Thoracic aorta (tissue), 2 donors: ENCODE measurements at places on chromosomes 11 and 22.

DNA sequence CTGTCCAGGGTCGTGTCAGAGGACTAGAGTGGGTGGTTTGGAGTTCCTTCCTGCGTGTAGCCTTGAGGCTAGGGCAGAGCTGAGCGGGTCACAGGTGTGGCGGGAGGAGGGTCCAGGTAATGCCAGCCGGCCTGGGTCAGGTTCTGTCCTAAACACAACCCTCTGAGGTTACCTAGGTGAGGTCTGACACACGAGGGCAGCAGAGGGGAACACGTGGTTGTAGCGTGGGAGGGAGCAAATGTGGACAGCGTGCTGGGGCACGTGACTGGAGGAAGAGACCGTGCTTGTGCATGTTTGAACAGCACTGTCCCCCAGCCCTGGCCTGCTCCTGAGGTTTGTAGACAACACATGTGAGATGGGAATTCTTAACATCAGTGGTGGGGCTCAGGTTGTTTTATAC, 13.1 kb downstream of the MOV10L1 start:
- H3K4me3 ChIP-seq = no peak overlapping the region
- H3K36me3 ChIP-seq = no peaks in the 10 kb centered on the region
- DNase-seq = no peak
- H3K4me1 ChIP-seq = no peaks in the 10 kb centered on the region
- no peaks in the 10 kb centered on the region for H3K27me3 ChIP-seq

DNA sequence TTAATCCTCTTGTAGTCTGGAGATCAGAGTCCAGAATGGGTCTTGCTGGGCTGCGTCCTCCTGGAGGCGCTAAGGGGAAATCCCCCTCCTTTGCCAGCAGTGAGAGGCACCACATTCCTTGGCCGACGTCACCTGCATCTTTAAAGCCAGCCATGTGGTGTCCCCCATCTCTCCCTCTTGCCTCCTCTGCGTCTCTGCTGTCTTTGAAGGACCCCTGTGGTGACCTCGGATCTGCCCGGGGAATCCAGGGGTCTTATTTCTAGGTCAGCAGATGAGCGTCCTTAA, 27.2 kb upstream of the PARVB start:
- DNase-seq = no peak
- H3K27me3 ChIP-seq = no peaks in the 10 kb centered on the region
- H3K27ac ChIP-seq = no peak overlapping the region
- H3K4me1 ChIP-seq = no peaks in the 10 kb centered on the region

DNA sequence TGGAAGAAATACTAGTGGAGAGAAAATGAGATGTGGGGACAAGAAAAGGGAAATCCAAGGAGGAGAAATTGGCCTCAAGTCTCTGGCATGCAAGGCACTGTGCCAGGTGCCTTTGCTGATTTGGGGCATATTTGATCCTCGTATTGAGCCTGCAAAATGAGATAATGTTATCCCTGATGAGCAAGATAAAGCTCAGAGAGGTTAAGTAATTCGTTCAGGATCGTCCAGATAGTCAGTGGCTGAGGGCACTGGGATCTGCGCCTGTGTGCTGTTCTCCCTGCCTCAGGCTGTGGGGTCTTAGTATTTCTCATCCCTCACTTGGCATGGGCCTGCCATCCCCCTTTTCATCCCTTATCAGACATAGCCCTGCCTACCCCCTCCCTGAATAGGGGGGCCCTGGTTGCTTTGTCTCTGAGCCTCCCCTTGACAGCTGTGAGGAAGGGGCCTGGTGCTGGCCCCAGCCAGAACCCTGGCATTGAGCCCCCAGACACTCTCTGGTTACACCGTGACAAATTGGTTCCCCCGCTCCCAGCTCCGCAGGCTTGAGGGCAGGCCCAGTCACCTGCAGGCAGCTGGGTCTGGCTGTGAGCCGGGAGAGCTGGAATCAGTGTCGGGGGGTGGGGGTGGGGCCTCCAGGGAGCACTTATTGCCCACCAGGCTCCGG, 85.7 kb downstream of the NECTIN1 start:
- DNase-seq = no peak
- no peaks in the 10 kb centered on the region for H3K27me3 ChIP-seq
- H3K36me3 ChIP-seq = no peaks in the 10 kb centered on the region
- H3K4me1 ChIP-seq = no peaks in the 10 kb centered on the region

DNA sequence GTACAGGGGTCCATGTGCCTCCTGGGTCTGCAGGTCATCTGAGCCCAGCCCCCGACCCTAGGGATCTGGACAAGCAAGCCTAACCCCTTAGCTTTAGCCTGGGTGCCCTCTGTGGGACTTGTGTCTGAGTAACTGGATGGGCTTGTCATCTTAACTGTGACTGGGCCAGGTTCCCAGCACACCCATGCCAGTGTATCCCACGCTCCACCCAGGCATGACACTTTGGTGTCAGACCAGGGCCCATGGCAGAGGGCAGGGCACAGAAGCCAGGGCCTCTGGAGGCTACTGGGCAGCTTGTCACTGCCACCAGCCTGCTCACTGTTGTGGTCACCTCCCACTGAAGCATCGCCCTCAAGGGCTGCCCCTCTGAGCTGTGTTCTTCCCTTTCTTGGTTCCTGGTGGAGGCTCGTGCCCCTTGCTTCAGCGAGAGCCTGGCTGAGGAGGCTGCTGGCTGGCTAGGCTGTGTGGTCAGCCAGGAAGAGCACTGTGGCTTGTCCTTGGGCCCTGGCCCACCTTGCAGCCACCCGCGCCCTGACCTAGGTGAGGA, 80.8 kb downstream of the ST3GAL4 start:
- H3K27ac ChIP-seq = no peak overlapping the region

GRCh38 chr11:16095756-16096155, 260.6 kb downstream of the SOX6 start:
- no peak for DNase-seq
- no peak overlapping the region for H3K4me3 ChIP-seq
- H3K27ac ChIP-seq = no peak overlapping the region
- no peaks in the 10 kb centered on the region for H3K27me3 ChIP-seq
- H3K36me3 ChIP-seq = no peaks in the 10 kb centered on the region

- DNase-seq = no peak
- no peaks in the 10 kb centered on the region for H3K4me1 ChIP-seq
- H3K27me3 ChIP-seq = no peaks in the 10 kb centered on the region
- H3K36me3 ChIP-seq = no peaks in the 10 kb centered on the region
- no peak overlapping the region for H3K4me3 ChIP-seq
Measured at GRCh38 chr11:30147293-30147692, 83.5 kb upstream of the FSHB start.

- H3K27ac ChIP-seq = no peak overlapping the region
- H3K4me1 ChIP-seq = peaks cover 10% of the 10 kb centered on the region
- no peaks in the 10 kb centered on the region for H3K27me3 ChIP-seq
- no peaks in the 10 kb centered on the region for H3K36me3 ChIP-seq
- no peak overlapping the region for H3K4me3 ChIP-seq
Measured at GRCh38 chr11:75246671-75247350, 6.2 kb downstream of the TPBGL start.

DNA sequence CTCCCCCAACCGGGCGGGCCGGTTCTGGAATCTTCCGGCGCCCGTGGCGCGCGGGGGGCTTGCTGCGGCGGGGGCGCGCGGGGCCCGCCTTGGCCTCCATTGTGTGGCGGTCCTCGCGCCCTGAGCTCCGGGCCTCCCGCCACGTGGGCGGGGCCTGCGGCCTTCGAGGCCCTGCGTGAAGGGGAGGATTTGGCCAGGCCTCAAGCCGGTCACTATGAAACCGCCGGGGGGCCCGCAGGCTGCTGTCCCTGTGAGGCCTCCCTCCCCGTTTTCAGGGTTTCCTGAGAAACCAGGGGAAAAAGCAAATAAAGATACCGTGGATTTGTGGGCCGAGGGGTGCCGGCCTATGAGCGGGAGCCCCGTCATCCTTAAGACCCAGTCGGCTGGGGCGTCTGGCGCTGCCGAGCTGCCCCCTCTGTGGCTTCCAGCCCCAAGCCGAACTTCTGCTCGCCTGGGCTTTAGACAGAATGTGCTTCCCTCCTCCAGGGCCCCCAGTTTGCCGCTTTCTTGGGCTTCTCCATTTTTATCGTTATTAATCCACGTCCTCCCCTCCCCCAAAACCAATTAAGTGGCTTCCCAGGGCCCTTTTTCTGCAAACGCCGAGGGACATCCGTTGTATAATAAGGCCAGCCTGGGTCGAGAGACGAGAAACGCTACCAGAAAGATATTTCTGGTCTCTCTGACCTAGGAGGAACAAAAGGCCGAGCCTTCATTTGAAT, 602 bp downstream of the EWSR1 start:
- H3K4me3 ChIP-seq = peak overlapping the region; percentile 92
- DNase-seq = no peak
- peak overlapping the region; percentile 97 for H3K27ac ChIP-seq

GRCh38 chr11:71204748-71205664, 47.4 kb downstream of the SHANK2 start:
- no peaks in the 10 kb centered on the region for H3K36me3 ChIP-seq
- no peak overlapping the region for H3K27ac ChIP-seq
- H3K4me1 ChIP-seq = no peaks in the 10 kb centered on the region
- no peaks in the 10 kb centered on the region for H3K27me3 ChIP-seq

GRCh38 chr11:113376156-113376555, 11.4 kb upstream of the ANKK1 start:
- H3K4me1 ChIP-seq = no peaks in the 10 kb centered on the region
- H3K27ac ChIP-seq = no peak overlapping the region
- H3K27me3 ChIP-seq = no peaks in the 10 kb centered on the region
- H3K36me3 ChIP-seq = no peaks in the 10 kb centered on the region
- DNase-seq = no peak
